Neural crest cell (in vitro differentiated cells): ENCODE measurements at places on chromosomes 3 and 15. TPM values are rescaled to one million over a fixed set of nuclear protein-coding genes. Genes with fewer than 3 reads are reported as not detected.

The TMEM212 gene
- not detected in 2 replicates for total RNA-seq

The GCNT3 gene
- not detected in 2 replicates for total RNA-seq

The CD200 gene
- total RNA-seq, result 66.7 and 67.0 TPM in 2 replicates

The ZNF80 gene
- total RNA-seq, result not detected in 2 replicates

The STAB1 gene
- total RNA-seq, result 0.11 and 0.16 TPM in 2 replicates

The KLHL6 gene
- 0.11 and 0.12 TPM in 2 replicates for total RNA-seq

The ADPRH gene
- 3.5 TPM in 2 replicates for total RNA-seq

The AMOTL2 gene
- total RNA-seq, result 55.6 and 59.5 TPM in 2 replicates

The SLC2A2 gene
- not detected in 2 replicates for total RNA-seq

DNA sequence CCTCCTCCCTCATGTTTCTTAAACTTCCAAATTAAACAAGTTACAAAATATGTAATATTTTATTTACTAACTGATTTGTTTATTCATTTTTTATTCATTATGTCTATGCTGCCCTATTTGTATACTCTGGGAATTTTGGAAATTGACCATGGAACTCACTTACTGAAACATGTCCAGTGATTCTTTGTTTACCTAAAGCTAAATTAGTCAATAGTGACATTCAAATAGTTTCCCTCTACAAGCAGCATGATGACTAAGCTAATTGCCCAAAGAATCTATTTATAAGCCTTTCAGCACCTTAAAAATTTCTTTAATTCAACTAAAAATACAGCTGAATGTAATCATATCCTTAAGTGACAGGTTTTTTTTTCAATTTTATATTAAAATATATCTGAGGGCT is 437.7 kb downstream of the SI start:
- no peak for DNase-seq

- DNase-seq, result no peak
These were observed 32.5 kb downstream of the CSPG4 start for GRCh38 chr15:75680007-75680789.

GRCh38 chr15:51191072-51191670 is 96.5 kb upstream of the TNFAIP8L3 start:
- no peak for DNase-seq

DNA sequence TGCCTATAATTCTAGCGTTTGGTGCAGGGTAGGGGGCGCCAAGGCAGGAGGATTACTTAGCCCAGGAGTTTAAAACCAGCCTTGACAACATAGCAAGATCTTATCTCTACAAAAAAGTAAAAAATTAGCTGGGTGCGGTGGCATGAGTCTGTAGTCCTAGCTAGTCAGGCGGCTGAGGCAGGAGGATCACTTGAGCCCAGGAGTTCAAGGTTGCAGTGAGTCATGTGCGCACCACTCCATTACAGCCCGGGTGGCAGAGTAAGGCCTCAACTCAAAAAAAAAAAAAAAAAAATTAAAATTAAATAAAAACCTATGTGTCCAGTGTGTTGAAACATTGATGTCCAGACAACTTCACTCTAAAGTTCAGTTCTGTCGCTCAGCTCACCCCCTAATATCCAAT is 78.2 kb upstream of the SOX2 start:
- no peak for DNase-seq

DNA sequence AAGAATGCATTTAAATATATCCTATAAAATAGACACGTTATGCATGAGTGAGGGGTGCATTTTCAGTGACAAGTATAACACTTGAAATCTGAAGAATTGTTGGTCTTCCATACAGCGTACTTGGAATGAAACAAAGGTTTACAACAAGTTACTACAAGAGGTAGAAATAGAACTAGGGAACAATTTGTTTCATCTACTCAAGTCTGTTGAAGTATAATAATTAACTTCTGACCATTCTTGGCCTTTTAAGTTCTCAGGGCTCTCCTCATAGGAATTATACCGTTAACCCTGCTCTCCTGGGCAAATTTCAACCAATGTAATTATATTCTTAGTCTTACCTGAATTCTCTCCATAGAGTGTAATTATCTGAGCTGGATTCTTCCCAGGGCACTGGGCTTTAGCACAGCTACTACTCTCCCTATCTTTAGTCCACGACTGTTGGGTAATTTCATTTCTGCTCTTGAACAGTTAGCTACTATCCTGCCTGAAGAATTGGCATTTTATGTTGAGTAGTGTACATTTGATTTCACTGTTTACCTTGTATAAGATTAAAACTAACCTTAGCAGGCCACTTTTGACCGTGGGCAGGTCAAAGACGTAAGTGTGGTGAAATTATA is 100.6 kb downstream of the UBE2E2 start:
- no peak for DNase-seq

- DNase-seq, result no peak
These were observed 530.8 kb downstream of the SOX2 start for GRCh38 chr3:182242489-182242942.

DNA sequence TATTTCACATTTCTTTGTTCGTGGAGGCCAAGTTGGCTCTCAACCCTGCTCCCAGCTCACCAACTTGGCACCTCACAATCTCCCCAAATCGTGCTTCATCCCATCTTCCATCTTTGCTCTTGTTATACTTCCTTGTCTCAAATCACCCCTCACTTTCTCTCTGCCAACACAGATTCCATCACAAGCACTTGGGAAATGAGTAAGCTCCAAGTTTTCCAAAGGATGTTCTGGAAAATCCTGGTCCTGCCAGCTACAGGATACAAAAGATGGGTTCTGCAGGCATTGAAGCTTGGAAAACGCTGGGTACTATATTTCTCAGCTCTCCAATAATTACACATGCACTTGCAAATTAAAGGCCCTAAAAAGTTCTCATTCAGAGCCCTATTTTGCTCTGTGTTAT is 4.1 kb upstream of the TM4SF4 start:
- DNase-seq, result no peak

DNA sequence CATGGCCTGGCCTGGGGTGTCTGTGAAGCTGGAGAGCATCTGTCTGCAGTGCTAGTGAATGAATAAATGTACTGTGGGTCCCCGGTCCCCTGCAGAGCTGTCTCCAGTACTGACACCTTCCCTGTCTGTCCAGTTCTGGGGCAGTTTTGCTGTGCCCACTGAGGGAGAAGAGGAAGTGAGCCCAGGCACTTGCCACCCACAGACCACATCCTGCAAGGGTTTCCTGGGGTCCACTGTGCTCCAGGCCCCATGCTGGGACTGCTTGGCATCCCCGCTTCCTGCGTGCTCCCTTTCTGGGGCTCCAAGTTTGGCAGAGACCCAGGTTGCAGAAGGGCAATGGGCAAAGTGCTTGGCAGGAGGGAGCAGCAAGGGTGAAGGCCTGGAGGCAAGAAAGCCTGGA is 4.9 kb upstream of the SLC6A6 start:
- DNase-seq, result no peak

DNA sequence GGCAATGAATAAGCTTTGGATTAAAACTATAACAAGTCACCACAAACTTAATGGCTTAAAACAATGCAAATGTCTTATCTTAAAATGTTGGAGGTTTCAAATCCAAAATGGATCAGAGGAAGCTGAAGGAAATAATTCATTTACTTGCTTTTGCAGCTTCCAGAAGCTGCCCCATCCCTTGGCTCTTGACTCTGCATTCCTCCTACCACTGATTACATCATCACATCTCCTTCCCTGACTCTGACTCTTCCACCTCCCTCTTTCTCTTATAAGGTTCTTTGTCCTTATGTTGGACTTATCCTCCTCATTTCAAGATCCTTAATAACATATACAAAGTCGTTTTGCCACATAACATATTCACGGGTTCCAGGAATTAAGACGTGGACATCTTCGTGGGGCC is 982.8 kb upstream of the ROBO1 start:
- no peak for DNase-seq

GRCh38 chr15:51830276-51830806 is 888 bp downstream of the TMOD3 start:
- no peak for DNase-seq

- DNase-seq, result no peak
These were observed 5.9 kb downstream of the CPEB1 start for GRCh38 chr15:82641129-82641798.

- DNase-seq, result peak; percentile 20
These were observed at the start of gene WDR72 for GRCh38 chr15:53759411-53759931. Gene WDR72, minus strand, starts transcription at chr15:53759663. Its CDS starts 26,514 bp downstream, at chr15:53733149.

GRCh38 chr15:82950746-82951370 is 1.7 kb downstream of the HOMER2 start:
- no peak for DNase-seq

GRCh38 chr3:46850468-46850779 is 12.8 kb downstream of the MYL3 start:
- DNase-seq, result no peak

GRCh38 chr3:63043631-63044030 is 168.4 kb upstream of the CADPS start:
- no peak for DNase-seq

- DNase-seq, result no peak
These were observed 47.6 kb downstream of the CTDSPL start for GRCh38 chr3:37909067-37909911.
